Left kidney (tissue), 8 donors: ENCODE measurements at places on chromosomes 1 and 21. TPM values are rescaled to one million over a fixed set of nuclear protein-coding genes. Genes with fewer than 3 reads are reported as not detected.

The HJV gene
- polyA plus RNA-seq = 0.13 TPM

The CHRM3 gene
- polyA plus RNA-seq = 8.2 TPM

The KCND3 gene
- polyA plus RNA-seq = 1.8 TPM

The RAB3B gene
- polyA plus RNA-seq = 7.3 TPM

The ZNF672 gene
- polyA plus RNA-seq = 20.2 TPM

The SLC1A7 gene
- 0.05 TPM for polyA plus RNA-seq
